Activated effector memory CD4-positive, alpha-beta T cell treated with Interleukin-2 at 50 U/mL for 16 hours (primary cell): ENCODE measurements at places on chromosomes 3 and 15.

GRCh38 chr3:112767177-112767576 lies 79.5 kb downstream of the CD200R1L start:
- DNase-seq: no peak

DNA sequence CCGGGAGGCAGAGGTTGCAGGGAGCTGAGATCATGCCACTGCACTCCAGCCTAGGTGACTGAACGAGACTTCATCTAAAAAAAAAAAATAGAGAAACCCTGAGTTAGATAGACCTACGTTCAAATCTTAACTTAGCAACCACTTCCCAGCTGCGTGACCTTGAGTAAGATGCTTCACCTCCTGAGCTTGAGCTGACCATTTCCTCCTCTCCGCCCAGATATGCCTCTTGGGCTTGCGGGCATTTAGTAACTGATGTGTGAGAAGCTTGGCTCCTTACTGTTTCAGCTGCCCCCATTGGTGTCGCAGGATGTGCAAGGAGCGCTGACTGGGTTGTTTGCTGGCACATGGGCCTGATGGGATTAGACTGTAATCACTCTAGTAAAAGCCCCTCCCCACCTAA lies 26.9 kb upstream of the ATG7 start:
- no peak for DNase-seq

DNA sequence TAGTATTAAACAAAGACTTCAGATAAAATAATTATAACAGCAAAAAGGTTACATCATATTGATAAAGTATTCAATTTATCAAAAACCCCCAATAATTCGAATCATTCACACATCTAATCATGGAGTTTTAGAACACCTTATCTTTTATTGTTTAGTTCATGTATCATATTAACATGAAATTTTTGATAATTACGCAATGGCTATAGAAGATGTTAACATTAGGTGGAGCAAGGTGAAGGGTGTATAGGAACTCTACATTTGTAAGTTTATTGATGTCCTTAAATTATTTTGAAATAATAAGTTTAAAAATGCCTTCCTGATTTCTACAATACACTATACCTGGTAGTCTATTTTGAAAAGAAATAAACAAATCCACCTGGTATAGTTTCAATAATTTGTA lies 696.5 kb upstream of the BCHE start:
- no peak for DNase-seq

- DNase-seq: no peak
These were observed 1051.8 kb upstream of the CFAP20DC start for GRCh38 chr3:60101621-60102020.

- DNase-seq: no peak
These were observed 102.8 kb downstream of the FRMD5 start for GRCh38 chr15:44092221-44092620.

- DNase-seq: no peak
These were observed 28.7 kb upstream of the COL6A6 start for GRCh38 chr3:130488288-130488687.

GRCh38 chr3:97952280-97952679 lies 20.0 kb downstream of the RIOX2 start:
- DNase-seq: no peak

GRCh38 chr3:134847349-134847748 lies 52.3 kb downstream of the EPHB1 start:
- no peak for DNase-seq

- no peak for DNase-seq
These were observed 86.6 kb upstream of the PPIB start for GRCh38 chr15:64249406-64249805.

DNA sequence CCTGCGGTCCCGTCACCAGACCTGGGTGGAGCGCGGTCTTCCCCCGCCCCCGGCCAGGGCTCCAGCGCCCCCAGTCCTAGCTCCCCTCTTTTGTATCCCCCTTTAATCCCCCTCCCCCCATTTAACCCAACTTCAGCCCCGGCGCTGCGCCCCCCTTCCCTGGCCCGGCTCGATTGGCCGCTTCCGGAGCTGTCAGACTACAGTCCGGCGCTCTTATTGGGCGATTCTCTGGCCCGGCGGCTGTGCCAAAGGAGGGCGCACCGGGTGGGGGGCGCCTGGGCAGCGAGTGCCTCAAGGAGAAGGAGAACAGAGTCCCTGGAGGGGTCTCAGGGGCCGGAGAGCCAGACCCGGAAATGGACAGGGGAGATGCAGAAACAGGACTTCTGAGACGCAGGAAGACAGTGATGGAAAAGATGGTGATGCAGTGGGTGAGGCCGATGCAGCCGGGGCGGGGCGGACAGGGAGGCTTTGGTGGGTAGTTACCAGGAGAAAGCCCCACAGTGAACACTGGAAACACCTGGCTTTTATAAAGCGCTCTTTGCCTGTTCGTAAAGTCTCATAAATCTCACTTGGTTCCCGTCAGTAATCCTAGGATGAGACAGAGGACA lies 1.2 kb upstream of the ADCY5 start:
- DNase-seq: no peak

GRCh38 chr15:81783586-81783985 lies 262.2 kb downstream of the MEX3B start:
- no peak for DNase-seq

DNA sequence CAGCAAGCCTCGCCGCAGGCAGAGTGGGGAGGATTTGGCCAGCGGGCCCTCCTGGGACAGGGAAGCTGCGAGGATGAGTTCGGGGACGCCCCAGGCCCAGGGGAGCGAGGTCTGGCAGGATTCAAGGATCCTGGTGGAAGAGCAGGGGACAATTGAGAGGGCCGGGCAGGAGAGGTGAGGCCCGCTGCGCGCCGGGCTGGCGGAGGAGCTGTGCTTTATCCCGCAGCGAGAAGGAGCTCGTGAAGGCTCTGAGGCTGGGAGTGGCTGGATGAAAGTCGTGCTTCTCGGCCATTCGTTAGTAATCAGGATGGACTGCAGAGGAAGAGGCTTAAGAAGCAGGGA lies 3.6 kb downstream of the SLC51A start:
- no peak for DNase-seq

- DNase-seq: no peak
These were observed 749 bp downstream of the SRGAP3 start for GRCh38 chr3:9248522-9249271.

- DNase-seq: no peak
These were observed 190.8 kb upstream of the LPP start for GRCh38 chr3:187963003-187963676.

DNA sequence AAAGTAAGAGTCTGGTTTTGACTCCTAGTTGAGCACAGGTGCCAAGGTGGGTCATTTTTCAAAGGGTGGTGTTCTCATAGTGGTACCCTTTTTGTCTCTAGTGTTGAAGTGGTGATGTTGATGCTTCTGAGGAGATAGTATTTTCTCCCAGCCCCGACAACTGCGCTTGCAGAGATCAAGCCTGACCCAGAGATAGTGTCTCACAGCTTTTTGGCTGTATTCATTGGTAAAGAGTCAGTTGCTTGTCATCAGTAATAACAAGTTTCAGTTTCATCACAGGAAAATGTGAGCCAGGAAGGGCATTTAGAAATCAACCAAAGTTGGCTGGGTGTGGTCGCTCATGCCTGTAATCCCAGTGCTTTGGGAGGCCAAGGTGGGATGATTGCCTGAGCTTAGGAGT lies 139.3 kb downstream of the NFKBIZ start:
- DNase-seq: no peak

DNA sequence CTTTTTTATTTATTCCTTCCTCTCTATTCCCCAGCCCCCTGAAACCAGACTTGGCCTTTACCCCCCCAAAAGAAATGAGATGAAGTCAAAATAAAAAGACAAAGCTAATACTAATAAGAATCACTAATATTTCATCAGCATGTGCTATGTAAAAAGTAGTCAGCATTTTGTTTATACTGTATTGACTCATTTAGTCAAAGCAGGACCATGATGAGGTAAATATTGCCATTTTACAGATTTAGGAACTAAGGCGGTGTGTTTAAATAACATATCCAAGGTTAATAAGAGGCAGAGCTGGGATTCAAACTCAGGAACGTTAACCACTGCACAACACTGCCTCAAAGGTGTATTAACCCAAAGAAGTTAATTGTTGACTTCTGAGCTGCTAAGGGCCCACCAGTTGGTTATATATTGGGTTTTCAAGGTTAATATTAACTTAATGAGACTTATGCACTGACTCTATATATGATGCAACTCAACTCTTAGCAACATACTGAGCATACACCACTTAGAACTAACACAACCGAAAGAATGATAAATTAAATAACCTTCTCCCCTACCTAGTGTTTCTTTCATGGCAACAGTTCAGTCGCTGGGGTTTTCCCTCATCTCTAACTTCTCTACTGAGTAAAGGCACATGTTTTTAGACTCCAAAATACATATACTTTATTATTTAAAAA lies 34.7 kb downstream of the FOXP1 start:
- no peak for DNase-seq

DNA sequence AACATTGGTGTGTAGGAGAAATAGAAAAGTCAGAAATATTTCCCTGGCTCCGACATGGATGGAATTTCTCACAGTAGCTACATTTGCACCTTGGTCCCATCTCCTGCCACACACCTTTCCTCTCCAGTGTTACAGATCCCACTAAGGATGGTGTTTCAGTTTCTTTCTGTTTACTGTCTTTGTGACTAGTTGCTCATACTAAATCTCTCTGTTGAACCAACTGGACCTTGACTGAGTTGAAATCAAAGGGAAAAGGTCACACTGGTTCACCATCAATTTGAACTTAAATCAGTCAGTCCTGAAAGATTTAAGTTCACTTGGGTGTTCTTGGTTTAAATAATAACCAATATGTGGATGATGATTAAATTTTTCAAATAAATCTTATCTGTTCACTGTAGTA lies 754.2 kb downstream of the OTOL1 start:
- no peak for DNase-seq

DNA sequence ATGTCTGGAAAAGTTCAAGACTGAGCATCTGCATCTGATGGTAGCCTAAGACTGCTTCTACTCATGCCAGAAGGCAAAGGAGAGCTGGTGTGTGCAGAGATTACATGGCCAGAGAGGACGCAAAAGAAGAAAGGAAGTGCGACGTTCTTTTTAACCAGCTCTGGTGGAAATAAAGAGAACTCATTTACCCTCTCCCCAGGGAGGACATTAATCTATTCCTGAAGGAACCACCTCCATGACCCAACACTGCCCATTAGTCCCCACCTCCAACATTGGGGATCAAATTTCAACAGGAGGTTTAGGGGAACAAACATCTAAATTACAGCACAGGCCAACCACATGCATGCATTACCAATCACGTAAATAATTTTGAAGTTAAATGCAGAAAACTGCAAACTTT lies 1.5 kb upstream of the NCK1 start:
- no peak for DNase-seq

DNA sequence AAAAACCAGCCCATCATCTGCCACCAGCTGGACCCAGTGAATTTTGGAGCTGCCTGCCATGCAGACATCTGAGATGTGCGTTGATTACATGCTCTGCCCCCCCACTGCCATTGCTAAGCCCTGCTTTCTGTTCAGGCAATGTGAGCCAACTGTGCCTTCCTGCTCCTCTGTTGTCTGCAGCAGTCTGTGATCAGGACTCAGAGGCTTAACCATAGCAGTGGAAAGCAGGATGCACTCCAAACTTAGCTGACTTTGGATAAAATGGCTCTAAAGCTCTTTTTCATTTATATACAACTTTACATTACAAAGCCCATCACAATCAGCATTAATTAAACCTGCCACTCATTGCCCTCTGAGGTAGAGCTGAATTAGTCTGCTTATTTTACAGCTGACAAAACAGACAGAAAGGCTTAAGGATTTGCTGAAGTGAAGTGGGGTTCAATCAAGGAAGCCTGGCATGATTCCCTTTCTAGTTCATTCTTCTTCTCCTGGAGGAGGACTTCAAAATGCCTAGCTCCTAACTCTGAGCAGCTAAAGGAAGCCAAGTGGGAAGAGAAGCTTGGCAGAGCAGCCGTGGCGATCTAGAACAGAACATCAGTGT lies 15.7 kb upstream of the RPS27L start:
- DNase-seq: no peak

GRCh38 chr3:98702166-98702565 lies 61.0 kb upstream of the ST3GAL6 start:
- DNase-seq: no peak

DNA sequence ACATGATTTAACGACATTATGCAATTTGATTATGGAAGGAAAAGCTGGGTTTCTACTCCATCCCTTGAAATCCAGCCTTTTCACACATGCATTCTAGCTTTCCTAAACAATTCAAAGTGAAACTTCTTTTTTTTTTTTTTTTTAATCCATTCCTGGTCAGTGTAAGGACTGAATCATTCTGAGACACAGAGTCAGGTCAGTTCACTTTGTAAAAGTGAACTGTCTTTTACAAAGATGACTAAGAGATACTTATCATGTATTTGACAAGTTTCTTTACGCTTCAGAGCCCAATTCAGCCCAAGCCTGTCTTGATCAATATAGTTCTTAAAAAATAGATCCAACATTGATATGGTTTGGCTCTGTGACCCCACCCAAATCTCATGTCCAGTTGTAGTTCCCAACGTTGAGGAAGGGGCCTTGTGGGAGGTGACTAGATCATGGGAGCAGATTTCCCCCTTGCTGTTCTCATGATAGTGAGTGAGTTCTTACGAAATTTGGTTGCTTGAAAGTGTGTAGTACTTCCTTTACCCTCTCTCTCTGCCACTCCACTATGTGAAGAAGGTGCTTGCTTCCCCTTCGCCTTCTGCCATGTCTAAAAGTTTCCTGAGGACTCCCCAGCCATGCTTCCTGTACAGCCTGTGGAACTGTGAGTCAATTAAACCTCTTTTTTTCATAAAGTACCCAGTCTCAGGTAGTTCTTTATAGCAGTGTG lies 345.6 kb upstream of the THBS1 start:
- no peak for DNase-seq

DNA sequence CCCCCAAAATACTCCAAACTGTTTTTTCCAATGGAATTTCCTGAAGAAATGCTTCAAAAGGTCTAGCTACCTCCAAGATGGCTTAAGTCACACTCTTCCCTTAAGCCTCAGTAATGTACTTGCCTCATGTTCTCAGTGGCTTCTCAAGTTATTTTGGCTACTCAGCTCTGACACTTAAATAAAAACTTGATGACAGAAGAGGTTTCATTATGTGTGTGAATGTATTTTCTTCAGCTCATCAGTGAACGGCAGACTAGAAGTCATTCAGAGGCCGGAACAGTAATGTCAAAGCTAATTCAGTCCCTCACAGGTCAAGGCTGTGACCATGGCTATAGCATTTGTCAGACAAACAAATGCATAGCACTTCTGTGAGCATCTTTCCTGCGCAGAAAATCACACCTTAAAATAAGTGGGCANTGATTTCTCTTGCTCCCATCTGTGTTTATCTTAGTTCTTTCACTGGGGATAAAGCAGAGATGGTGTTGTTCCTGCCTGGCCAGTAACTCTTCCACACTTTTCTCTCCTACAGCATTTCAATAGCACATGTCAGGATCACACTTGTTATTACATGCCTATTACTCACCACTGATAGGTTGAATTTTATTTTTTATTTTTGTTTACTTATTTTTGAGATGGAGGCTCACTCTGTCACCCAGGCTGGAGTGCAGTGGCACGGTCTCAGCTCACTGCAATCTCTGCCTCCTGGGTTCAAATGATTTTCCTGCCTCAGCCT lies 68.5 kb upstream of the PLCL2 start:
- DNase-seq: no peak
